Amygdala (tissue), 56 donors: ENCODE measurements at places on chromosomes 4 and X.
A peak's percentile ranks its signal among the peaks of the same experiment; 100 is the strongest.

DNA sequence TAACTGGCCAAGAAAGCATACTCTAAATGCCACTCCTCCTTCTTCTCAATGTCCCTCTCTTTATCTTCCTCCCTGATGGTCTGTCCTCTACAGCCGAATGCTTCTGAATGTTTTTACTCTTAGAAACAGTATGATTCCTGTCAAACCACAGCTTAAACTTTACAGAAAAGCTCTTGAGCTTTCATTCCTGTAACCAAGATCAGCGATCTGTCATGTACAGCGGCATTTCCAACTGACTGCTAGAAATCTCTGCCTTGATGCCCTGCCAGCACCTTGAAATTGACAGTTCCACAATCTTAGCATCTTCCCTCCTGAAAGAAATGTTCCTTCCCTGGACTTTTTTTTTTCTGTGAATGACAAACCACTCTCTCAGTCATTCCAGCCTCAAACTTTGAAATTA is 11.5 kb upstream of the GATB start:
- DNase-seq = no peak

DNA sequence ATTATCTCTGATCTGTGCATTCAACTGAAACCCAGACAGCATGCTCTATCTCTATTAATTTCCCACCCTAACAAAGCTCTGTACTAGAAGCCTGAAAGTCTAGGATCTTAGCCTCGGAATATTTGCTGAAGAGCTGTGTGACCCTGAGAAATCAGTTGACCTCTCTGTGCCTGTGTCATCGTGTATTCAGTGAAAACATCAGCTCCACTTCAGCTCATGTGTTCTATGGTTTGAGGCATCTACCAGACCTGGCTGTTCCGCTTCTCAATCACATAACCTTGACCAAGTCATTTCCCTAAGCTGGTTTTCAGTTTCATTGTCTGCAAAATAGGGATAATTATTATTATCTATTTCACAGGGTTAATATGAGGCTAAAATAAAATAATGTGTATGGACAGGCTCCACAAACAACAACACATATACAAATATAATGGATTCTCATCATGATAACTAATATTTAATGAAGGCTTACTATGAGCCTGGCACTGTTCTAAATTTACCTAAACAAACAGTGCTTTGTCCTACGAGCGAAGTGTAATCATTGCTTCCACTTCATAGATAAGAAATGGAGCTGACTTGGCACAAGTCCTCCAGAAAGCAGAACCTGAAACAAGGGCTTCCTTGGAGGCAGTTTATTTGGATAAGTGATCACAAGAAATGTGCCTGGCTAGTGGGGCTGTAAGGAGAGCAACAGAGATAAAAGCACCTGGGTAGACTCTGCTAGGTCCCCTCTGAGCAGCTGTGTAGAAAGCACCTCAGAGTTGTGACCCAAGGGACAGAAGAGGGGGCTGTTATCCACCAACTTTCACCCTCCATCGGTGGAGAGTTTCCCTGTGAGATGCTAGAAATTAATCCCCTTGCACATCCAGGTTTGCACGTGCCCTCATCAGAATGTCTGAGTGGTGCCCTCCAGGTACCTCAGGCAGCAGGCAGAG is 356.9 kb downstream of the RAB28 start:
- no peak for DNase-seq

DNA sequence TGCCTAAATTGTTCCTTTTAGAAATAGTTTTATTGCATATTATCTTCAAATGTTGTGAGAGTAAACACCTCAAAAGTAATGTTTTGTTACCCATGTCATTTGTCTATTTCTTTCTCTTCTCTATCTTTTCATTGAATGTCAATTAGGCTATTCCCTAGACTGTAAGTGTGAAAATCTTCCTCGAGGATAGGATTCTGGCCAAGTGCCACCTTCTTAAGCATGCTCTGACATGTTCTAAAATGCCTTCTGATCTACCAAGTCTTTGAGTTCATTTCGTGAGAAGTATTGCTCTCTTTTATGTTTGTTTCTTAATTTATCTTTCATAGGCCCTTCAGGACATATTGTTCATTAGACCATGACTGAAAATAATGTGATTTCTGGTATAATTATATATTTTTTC is 44.1 kb upstream of the TLL1 start:
- DNase-seq = no peak

- no peak for DNase-seq
Observed at GRCh38 chr4:74042681-74043080, 4.2 kb upstream of the CXCL3 start.

- no peak for DNase-seq
Observed at GRCh38 chr4:30962939-30963338, 242.8 kb downstream of the PCDH7 start.

DNA sequence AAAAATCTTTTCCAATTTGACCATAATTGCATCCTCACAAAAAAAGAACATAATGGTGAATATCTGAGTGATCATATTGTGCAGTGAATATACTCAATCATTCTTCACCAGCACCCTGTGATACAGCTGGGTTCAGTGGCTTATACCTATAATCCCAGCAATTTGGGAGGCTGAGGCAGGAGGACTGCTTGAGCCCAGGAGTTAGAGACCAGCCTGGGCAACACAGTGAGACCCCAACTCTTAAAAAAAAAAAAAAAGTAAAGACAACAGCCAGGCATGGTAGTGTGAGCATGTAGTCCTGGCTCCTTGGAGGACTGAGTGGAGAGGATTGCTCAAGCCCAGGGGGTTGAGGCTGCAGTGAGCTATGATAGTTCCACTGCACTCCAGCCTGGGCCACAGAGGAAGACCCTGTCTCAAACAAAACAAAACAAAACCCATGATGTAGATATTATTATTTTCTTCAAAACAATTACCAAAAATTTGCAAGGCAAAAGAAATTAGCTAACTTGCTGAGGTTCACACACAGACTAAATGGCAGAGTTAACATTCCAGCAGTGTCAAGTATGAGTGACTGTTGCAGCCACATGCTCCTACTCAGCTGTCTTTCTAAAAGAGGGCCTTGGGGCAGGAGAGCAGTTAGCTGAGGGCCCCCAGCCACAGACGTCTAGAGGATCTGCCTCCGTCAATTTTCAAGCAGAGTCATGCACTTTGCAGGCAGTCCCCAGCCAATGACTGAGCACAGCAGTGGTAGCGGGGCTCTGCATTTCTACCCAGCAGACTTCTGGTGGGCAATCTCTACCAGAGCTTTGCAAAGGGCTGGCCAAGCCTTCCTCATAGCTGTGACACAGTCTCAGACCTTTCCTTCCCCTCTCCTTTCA is 33.4 kb downstream of the ADGRA3 start:
- DNase-seq = no peak

DNA sequence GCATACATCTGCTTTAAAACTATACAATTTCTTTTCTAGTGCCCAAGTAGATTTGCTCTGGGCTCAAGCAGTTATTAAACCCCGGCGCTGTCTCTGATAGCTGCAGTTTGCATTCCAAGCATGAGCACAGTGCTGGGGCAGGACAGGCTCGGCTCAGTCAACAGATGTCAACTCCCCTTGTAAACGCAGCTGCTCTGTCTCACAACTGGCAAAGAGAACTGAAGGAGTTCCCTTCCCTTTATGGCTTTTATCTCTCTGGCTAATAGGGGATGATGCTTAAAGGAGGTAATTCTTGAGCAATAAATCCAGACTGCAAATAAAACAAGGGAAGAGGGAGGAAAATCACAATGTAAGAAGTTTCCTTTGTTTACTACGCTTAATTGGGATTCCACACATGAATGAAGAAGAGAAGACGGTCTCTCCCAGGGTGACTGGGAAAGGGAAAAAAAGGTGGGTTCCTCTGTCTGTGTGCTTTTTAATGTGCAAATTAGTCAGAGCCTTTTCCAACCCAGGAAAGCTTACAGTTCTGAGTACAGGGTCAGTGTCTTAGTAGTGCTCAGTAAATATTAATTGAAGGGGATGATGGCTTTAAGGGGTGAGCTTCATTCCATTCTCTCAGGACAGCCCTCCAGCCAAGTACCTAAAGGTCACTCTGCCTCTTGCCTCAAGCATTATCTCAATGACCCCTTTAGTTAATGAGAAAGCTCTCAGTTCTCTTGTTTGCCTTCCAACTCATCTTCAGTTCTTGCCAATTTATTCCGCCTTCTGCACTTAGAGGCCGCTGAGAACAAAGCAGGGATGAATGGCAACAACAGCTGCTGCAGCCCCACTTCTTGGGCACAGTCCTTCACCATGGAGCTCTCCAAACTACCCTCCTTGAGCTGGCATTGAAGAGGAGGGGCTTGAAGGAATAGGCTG is 155.7 kb upstream of the JADE1 start:
- no peak for DNase-seq

DNA sequence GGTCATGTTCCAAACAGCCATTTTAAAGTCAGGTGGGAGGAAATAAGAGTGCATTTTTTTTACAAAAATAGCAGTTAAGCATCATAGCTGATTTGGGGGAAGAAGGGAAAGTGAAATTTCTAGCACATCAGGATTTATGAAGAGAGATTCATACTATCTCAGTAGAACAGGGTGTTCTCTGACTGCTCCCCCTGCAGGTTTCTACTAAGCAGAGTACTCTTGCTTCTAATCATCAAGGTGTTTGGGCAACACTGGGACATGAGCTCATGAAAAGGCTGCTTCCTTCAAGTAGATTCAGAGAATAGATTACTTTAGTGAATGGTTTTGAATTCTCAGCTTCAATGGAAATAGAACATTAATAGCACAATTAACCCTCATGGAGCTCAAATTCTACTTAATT is 591.4 kb upstream of the PCDH10 start:
- DNase-seq = no peak

DNA sequence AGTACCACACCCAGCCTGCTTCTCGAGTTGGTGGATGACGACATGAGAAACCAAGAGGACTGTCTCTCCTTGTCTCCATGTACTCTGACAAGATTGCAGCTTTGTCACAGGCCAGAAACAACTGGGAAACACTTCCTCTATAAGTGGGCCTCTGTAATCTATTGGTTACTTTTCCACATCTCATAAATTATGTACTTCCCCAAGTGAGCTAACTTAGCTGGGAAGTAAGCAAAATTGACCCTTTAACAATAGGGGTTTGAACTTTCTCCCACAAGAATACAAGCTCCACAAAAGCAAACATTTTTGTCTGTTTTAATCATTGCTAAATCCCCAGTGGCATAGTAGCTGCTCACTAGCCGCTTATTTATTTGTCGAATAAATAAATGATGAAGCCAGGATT is 14.1 kb upstream of the USO1 start:
- DNase-seq = no peak

GRCh38 chrX:131543774-131544173 is at the start of gene OR13H1:
Gene OR13H1 (plus strand): TSS chrX:131544074. CDS start chrX:131544074, 0 bp downstream.
- no peak for DNase-seq

DNA sequence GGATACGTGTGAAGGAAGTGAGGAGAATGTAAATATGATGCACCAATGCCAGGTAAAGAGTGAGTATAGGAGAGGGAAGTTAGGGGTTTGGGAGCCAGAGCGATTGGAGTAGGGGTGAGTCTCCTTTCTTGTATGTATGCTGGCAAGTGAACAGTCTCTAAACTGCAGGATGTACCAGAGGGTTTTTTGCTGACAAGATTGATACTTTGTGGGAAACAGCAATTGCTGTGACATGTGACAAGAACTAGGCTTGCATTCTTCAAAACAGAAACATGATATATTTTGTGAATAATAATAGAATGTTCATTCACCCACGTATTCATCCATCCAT is 706 bp downstream of the CHIC1 start:
- DNase-seq = no peak

DNA sequence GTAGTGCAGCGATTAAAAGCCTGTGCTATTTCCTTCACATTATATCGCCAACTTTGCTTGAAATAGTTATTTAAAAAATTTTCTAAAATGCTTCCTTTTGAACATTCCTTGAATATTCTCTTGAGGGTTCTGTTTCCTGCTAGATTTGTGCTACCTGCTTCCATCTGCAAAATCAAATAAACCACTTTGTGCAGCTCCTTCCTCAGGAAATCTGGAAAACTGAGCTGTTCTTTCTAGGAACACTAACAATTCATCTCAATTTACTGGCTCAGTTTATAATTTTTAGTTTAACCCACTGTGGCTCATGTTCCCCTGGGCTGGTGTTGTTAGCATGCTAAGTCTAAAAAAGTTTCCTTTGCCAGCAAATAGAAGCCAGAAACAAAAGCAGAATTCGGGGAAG is 88.1 kb upstream of the LCORL start:
- no peak for DNase-seq

- no peak for DNase-seq
Observed at GRCh38 chrX:35726176-35726575, 72.0 kb upstream of the MAGEB16 start.

DNA sequence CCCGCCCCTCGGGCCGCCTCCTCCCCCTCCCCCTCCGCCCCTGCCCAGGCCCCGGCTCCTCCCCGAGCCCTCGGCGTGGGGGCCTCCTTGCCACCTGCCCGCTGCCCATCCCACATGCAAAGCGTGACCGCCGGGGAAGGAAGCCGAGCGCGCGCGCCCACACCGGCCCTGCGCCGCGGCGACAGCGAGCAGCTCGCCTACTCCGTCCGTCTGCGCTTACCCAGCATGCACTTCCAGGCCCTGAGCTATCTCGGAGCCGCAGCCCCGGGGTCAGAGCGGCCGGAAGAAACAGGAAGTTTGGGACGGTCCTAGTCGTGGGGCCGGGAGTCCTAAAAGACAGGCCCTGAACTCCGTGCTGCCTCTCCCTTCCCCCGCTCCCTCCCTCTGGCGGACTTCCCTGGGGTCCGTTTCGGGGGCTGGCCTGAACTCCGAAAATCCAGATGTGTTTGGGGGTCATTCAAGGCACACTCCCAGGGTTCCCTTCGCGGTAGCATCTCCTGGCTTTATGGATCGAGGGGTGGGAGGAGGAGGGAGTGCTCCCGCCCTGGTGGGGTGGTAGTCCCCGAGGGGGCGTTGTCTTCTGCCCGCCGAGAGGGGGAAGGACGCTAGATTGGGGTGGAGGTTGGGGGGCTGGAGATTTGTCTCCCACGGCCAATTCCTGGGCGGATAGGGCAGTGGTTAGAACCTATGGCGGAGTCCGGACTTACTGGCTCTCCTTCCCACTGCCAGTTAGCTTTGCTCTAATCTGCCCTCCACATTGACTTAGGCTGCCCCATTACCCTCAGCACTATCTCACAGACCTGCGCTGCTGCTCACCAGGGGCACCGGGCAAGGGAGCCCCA is 25.0 kb upstream of the BCORL1 start:
- DNase-seq = peak; percentile 30

- no peak for DNase-seq
Observed at GRCh38 chr4:73836373-73837279, at the start of gene CXCL6. Gene CXCL6 (plus strand): TSS chr4:73836678. CDS start chr4:73836751, 73 bp downstream.

DNA sequence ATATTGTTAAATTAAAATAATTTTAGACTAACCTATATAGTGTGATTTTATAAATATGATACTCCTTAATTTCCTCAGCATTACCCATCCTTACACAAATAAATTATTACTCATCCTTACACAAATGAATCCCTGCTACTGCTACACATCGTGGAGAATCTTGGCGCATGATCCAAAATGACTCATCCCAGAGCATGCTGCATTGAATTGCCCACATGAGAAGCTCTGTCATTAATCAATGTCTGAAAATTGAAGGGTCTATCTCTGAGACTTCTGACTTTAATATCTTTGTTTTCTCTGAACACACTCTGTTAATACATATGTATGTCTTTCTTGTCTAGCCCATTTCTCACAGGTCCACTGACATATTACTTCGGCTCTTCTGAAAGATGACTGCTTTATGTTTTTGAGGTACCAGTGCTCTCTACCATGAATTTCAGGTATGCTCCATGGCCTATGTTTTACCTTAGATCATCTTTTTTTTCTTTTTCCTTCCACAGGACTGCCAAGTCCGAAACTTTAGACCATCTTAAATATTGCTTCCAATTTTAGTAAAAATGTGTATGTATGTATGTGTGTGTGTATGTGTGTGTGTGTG is 15.7 kb upstream of the DUSP21 start:
- no peak for DNase-seq
